ENCODE measurements at places on chromosomes 6 and 20.

DNA sequence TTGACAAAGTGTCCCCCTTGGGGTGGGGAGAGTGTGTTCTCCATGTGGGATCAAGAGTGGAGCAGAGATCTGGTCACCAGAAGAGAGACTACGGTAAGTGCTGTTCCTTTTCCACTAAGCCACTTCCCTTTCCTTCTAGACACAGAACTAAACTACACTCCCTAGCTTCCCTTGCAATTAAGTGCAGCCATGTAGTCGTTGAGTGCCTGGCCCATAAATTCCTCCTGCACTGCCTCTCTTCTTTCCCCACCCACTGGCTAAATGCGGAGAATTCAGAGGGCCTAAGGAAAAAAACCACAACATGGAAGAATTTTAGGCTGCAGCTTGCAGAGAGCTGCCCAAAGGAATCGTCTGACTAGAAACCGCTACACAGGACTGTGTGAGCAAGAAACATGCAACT, 1.5 kb downstream of the WDR27 start:
- DNase-seq: no peak

DNA sequence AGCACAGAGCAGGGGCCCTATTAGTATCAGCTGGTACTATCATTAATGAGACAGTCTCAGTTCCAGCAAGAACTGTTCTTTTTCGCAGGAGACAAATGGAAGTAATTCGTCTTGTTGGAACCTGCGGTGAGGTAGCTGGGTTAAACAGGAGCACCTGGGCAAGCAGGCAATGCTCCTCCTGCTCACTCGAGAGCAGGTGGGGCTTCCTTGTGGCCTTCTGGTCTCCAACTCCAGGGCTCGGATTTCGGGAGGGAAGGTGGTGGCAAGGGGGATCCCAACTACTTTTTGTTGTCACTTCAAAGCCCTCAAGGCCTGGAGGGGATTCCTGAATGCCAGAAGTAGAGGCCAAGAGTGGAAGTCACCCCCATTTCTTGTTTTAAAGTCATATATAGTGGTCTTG, 1.3 kb upstream of the SPEF1 start:
- DNase-seq: no peak

DNA sequence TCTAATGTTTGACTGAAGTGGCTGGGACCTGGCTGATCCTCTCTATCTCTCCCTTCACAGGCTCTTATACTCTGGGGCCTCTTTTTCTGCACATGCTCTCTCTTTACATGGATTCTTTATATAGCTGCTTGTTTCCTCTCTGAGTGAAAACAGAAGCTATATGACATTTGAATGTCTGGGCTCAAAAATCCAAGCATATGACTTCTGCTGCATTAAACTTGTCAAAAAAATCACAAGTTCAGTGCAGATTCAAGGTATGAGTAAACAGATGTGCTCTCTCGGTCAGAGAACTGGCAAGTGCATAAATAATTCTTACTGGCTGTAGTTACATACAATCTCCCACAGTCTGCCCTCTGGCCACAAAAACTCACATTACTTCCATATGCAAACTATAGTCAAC, 96.6 kb downstream of the LCA5 start:
- DNase-seq: no peak

GRCh38 chr6:47075168-47075567, 33.0 kb upstream of the ADGRF1 start:
- DNase-seq: no peak

DNA sequence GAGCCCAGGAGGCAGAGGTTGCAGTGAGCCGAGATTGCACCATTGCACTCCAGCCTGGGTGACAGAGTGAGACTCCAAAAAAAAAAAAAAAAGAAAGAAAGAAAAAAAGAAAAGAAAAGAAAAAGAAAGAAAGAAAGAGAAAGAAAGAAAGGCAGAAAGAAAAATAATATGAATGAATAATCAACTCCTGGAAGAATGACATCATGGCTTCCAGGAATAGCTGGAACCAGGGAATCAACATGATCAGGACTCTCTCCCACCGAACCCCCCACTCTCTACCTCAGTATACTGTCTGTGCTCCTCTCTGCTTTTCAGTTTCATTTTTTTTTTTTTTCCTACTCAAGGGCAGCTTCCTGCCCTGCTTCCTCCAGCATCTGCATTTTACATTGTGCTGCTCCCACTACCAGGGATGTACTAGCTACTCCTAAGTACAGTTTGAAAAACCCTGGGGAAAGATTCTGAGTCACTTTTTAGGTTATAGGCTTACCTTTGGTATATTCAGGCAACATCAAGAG, 19.7 kb upstream of the MTCL3 start:
- no peak for DNase-seq

- DNase-seq: no peak
Observed at GRCh38 chr6:117829594-117830319, 77.3 kb upstream of the SLC35F1 start.

- no peak for DNase-seq
Observed at GRCh38 chr20:13333793-13334192, 112.7 kb downstream of the ISM1 start.

- no peak for DNase-seq
Observed at GRCh38 chr6:24249926-24250325, 107.9 kb downstream of the DCDC2 start.

DNA sequence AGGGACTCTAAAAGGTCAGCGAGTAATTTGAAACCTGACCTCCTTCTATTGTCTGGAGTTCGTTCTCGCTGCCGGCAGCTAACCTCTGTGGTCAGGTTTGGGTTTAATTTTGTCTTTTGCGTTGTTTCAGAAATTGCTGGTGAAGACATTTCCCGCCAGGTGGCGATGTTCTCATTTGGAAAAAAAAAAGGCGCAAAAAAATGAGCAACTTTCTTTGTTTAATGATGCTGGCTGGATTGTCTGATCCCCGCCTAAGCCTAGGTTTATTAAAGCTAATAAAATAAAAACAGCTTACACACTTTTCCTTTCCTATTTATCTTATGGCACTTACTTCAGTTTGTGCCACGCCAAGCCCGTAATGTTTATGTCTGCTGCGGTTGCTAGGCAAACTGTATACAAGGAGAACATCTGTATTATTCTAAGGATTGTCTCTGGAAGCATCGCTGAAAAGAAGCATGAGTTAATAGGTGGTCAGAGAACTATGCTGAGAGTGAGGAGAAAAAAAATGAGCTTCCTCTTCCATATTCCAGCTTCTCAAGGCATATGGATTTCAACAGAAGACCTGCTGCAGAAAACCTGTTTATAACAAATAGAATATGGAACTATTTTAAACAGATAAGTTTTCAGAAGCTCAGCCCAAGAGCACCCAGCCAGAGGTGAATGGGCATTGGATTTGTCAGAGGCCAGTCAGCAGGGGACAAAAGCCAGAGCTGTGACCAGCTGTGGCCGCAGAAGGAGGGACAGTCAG, 205.7 kb downstream of the DOK5 start:
- peak; percentile 13 for DNase-seq

DNA sequence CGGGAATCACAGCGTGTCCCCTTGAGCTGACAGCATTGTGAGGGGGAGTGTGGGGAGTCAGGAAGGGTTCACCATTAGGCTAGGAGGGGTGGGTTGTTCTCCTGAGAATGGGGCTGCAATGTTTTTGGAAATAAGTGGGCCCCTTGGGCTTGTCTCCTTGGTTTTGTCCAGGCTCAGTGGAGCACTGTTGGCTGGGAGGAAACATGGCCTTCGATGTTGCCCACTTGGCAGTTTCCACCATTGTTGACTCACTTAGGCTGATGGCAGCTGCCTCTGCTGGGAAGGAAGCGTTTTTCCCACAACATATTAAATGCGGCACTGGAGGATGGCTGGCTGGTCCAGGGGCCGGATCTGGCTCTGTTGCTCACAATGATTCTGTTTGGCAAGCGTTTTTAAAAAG, 512.1 kb downstream of the QKI start:
- DNase-seq: no peak

- no peak for DNase-seq
Observed at GRCh38 chr20:23225407-23226060, 125.1 kb upstream of the NXT1 start.

DNA sequence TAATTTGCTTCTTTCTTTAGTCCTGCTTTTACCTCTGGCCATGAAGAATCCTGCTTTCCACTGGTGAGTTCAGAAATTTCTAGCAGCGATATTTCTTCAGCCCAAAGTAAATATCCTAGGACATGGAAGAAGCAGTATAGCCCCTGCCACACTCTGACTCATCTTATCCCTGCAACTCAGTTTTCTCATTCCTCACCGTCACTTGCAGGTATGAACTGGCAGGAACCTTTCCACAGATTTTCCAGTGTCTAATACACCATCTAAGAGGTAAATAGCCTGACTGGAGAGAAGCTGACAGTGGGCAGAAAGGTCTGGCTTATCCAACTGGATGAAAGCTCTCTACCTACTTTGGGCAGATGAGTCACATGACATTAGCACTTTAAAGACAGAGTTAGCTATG, 816.7 kb upstream of the FLRT3 start:
- no peak for DNase-seq

DNA sequence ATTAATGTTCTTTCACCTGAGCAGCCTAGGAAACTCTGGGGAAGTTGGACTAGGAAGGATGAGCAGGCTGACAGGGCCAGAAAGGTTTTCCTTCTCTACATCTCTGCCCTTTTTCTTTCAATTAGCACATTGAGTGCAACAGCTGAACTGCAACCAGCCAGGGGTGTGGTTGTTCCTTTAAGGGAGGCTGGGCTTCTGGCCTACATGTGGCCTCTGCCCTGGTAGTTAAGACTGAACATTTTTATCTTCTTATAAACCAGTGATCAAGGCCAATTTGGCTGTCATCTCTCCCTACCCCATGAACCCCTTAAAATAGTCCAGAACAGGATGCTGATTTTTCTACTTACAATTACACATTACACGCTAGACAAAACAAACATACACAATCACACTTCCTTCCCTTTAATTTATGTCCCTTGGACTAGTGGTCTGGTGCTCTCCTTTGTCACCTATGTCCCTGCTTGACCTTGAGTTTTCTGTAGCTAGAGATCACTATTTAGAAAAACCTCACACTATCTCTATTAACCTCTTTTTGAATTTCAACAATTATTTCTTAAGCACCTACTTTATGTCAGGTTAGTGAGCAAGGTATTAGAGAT, 60.3 kb downstream of the RNF217 start:
- no peak for DNase-seq

- no peak for DNase-seq
Observed at GRCh38 chr6:83119742-83120300, 52.4 kb downstream of the DOP1A start.

DNA sequence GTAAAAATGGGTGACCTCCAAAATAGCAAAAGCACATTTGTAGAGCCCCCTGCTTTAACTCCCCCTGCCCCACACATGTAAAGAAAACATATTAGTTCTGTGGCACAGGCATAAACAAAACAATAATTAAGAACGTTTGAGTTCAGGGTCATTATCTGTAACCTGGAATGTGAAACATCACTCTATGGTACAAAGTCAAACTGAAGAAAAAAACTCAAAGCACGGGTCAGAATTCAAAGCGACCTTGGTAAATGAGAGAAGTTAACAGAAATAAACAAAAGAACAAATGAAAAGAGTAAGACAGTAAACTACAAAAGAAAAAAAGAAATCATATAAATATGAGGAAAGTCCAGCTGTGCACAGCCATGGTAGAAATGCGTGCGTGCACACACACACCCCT, 67.5 kb downstream of the PKHD1 start:
- DNase-seq: no peak

DNA sequence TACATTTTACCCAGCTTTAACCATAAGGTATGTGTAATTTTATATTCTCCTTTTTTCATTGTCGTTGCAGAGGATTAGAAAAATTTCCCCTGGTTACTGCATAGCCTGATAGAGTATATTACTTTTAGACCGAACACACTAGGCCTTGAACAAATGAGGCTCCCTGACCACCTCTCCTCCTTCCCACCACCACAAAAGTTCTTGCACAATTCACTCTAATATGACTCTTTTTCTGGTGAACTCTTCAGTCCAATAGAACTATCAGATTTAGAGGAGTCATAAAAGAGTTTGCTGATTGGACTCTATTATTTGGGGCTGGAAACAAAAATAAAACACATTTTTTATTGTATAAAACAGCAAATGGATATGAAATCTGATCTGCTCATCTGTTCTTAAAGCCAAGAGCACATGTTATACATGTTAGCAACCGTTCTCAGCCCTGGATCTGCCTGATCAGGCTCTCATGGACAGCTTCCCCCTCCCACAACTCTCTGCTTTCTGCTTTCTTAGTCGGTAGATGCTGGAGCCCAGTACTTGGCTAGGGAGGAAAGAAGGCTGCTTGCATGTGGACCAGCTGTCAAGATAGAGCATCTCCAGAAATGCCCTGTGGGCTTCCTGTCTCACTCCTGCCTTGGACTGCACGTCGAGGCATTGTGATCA, 83.5 kb downstream of the CD164 start:
- no peak for DNase-seq

DNA sequence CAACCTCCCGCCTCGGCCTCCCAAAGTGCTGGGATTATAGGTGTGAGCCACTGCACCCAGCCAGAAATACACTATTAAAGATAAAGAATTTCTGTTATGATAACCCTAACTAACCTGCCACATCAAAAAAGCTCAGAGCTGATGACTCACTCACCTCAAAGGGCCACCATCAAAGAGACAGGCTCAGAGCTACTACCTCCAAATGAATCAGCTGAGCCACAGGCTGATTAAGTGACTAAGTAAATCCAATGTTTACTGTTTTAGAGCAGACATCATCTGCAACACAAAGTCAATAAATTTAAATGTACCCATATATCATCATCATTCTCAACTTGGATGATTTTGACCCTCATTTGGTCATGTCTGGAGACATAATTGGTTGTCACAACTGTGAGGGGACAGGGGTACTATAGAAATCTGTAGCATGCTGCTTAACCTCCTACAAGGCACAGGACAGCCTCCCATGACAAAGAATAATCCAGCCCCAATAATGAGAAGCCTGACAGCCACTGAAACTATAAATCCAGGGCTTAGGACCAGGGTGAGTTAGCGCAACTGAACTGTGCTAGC, 106.5 kb downstream of the ATP9A start:
- peak; percentile 70 for DNase-seq

GRCh38 chr20:37290158-37290810, 829 bp downstream of the MANBAL start:
- DNase-seq: no peak

DNA sequence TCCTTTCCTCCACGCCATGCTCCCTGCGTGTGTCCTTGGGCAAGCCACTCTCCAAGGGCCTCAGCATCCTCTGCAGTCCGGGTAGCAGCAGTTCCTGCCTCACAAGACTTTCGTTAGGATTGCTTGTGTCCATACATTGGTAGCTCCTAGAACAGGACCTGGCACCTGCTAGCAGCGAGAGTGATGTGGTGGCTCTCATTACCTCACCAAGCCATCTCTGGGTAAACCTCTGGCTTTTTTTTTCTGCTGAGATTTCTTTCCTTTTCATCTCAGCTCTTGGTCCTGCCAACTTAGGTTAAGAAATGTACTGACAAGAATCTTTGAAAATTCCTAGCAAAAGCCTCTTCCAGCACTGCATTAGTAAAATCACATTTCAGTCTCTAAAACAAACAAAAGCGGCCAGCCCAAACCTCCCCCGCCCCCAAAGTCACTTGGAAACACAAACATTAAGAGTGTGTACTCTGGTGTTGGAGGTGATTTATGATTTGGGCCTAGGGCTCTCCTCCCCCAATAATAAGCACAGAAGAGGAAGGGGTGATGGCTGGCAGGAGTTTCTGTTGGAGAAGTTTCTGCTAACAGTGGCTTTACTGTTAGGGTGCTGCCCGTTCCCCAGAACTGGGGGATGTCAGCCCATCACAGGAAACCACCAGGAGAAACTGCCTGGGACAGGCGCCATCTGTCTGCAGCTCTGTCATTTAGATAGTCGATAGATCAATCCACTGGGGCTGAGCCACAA, 199.2 kb downstream of the CD83 start:
- DNase-seq: no peak

All from H54 (cell line).